NCI-H2081 (cell line): ENCODE measurements at places on chromosomes 3 and 15.
A peak's percentile ranks its signal among the peaks of the same experiment; 100 is the strongest.

DNA sequence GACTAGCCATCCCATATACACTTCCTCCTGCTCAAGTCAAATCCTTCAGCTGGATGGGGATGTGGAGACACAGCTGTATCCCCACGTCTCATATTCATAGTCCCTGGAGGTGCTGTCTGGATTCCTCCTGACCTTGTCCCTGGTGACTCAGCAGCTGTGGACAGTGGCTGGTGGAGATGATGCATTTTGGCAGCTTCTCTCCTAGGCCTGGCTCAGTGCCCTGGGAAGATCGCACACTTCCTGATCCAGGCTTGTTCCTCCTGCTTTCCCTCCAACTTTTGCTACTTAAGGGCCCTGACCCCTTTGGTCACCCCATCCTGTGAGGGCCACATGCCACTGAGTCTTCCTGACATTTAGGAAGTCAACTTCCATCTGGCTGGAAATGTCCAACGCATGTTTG is 44.4 kb downstream of the ADAMTSL3 start:
- DNase-seq, result no peak

GRCh38 chr3:154469585-154469984 is 39.6 kb upstream of the GPR149 start:
- no peak for DNase-seq

DNA sequence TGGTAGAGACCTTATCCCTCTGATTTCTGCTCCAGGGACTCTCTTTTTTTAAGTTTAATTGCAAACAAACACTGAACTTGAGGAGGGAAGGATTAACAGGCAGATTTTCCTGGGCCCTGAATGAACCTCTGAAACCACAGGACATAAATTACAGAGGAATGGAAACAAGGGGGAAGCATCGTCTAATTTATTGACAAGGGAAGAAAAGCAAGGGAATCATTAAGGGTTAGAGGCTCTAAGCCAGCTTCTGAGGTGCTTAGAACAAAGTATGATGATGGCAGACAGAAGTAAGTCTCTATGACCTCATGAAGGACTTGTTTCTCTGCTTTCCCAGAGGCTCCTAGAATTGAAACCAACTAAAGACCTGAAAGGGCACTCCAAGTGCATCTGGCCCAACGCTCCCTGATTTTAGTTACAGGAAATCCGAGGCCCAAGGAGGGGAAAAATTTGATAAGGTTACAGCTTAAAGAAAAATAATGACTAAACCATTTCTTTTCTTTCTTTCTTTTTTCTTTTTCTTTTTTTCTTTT is 244.7 kb upstream of the NR2E3 start:
- DNase-seq, result no peak

- peak; percentile 92 for DNase-seq
Observed at GRCh38 chr3:129016356-129016719, 15.2 kb downstream of the EFCC1 start.

DNA sequence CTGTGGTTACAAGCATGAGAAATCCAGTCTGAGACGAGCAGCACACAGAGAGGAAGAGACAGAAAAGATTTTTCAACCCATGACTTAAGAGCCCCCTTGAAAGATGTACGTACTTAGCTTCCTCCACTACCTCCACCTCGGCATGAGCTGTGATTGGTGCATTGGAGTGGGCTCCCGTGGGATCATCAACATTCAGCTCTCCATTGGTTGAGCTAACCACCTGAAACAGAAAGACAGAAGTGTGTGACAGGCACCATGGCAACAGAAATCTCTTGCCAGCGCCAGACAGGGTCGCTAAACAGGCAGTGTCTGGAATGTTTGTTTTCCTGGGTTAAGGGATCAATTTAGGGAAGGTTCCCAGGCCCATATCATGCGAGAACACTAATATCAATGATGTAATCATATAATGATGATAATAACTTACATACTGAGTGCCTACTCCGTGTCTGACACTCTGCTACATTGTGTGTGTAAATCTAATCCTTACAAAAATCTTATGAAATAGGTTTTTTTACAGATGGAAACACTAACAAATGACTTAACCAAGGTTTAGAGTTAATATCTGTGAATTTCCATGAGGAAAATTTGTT is 17.5 kb upstream of the PPIB start:
- no peak for DNase-seq

DNA sequence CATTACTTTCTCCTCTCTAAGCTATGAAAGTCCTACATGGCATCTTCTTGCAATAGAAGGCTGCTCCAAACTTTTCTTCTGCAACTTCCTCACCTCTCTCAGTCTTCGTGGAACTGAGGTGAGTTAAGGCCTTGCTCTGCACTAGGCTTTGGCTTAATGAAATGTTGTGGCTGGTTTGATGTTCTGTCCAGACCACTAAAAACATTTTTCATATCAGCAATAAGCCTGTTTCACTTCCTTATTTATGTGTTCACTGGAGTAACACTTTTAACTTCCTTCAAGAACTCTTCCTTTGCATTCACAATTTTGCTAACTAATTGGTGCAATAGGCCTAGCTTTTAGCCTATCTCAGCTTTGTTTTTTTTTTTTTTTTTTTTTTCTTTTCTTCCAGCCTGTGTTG is 335.3 kb upstream of the NECTIN3 start:
- no peak for DNase-seq
